ENCODE measurements at places on chromosomes 4 and X.

- no peak for DNase-seq
These were observed 568 bp upstream of the CASP6 start for GRCh38 chr4:109703664-109704361.

DNA sequence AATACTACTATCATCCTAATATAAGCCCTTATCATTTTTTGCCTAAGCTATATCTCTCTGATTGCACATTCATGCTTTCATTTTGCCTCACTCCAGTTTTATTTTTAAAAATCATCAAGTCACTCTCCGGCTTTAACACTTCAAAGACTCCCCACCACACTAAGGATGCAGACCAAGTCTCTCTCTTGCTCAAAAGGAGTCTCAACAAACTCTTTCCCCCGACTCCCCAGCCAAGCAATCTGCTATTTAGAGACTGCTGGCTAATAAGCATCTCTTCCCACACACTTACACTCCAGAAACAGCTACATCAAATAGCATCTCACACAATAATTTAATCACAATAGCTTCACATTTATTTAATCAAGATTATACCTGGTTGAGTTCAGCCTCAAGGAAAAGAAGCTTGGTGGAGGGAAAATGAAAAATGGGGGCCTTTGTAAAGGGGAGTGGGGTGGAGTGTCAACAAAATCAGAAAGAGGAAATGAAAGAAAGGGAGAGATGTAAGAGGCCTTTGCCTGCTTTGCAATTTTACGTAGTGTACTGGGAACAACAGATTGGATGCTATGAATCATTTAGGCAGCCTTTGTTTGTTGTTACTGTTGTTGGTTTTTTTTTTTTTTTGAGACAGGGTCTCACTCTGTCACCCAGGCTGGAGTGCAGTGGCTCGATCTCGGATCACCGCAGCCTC is 104.1 kb upstream of the MCF2 start:
- no peak for DNase-seq

GRCh38 chrX:54964766-54965497 is 29.1 kb downstream of the PFKFB1 start:
- DNase-seq = no peak

- no peak for DNase-seq
These were observed 55.4 kb upstream of the ANXA3 start for GRCh38 chr4:78496021-78496643.

- no peak for DNase-seq
These were observed 17.7 kb upstream of the GPC3 start for GRCh38 chrX:134002921-134003615.

DNA sequence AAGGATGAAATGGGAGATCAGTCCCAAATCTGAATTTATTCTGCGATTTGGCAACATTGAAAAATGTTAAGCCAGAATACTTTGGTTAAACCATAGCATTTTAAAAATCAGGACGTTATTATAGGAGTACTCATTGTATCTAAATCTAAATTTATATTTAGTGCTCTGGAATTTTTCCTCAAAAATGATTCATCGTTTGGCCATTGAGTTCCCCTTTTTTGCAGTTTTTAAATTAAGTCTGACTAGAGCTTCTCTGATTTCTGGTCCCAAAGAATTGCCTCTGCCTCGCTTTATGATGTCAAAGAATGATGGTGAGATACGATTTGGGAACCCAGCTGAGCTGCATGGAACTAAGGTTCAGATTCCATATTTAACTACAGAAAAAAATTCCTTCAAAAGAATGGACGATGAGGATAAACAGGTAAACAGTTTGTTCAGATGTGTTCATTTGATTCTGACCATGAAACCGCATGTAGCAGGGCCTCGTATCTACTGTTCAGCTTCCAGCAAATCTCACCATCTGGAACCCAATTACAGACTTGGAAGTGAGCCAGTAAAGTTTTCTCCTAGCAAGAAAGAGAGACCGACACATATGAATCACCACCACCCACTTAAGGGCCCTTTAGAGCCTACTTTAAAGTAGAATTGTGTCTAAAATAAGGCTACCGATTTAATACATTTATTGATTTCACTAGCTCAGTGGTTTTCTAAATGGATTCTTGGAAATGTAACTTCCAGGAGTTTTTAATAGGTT is 75.6 kb downstream of the REPS2 start:
- no peak for DNase-seq

DNA sequence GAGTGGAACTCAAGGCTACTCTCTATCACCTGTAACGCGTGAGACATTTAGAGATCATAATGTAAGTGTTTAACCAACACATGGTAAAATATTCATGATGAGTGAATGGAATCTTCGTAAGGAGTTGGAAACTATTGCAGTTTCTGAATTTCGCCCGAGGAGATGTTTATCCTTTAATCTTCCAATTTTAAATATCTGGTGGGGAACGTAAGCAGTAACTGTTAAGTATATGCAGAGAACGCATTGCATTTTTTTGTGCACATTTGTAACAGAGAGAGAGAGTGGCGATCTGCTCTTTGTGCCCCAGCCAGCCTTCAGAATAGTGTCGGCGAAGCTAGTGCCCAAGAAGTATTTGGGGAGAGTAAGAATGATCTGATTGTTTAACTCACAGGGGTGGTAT is 9.8 kb downstream of the PGM2 start:
- DNase-seq = no peak

GRCh38 chrX:24175276-24175675 is 25.7 kb downstream of the ZFX start:
- no peak for DNase-seq

DNA sequence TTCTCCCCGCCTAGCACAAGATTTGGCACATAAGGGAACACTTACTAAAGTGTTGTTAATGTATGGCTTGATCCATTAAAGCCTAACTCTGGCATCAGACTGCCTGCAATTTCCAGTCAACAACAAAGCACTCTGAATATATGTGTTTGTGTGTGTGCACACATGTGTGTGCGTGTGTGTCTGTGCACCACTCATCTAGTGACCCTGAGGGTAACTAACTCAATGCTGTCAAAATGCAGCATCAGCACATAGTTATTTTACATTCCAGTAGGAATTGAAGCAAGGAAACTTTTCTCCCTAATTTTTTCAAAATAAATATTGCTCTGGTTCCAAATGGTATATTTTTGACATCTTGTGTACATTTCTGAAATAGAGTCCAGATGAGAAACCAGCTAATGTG is 94.4 kb downstream of the SHROOM4 start:
- no peak for DNase-seq

All from T-cell (primary cell).